Thyroid gland (tissue), 4 donors: ENCODE measurements at places on chromosomes 1 and 21. TPM values are rescaled to one million over a fixed set of nuclear protein-coding genes. Genes with fewer than 3 reads are reported as not detected.

DNA sequence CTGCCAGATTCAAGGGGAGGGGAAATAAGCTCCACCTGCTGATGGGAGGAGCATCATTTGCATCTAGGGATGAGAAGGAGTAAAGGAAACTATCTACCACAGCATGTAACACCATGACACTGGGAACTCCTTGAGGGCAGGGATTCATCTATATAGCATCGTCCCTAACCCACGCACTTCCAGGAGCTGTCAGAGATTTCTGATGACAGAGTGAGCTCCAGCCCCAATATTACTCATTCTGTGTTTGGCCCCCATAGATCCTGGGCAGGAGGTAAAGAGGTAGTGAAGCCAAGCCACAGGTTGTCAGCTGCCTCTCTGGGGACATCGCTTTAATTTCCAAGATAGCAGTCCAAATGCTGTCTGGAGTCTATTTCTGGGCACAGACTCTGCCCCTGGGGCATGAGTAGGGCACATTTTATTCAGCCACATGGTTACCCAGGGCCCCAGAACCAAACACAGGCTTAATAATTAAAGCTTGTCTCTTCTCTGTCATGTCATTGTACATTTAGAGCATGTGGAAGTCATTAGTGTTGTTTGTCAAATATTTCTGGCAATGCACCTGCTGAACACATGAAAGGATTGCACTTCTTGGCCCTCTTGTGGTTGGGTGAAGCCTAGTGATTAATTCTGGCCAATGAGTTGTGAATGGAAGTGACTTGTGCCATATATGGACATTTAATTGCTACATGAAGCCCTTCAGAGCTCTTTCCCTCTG, 105.9 kb upstream of the POU3F1 start:
- no peaks in the 10 kb centered on the region for H3K36me3 ChIP-seq
- H3K4me1 ChIP-seq: no peaks in the 10 kb centered on the region
- H3K4me3 ChIP-seq: no peak overlapping the region
- H3K27ac ChIP-seq: no peak overlapping the region
- DNase-seq: no peak

DNA sequence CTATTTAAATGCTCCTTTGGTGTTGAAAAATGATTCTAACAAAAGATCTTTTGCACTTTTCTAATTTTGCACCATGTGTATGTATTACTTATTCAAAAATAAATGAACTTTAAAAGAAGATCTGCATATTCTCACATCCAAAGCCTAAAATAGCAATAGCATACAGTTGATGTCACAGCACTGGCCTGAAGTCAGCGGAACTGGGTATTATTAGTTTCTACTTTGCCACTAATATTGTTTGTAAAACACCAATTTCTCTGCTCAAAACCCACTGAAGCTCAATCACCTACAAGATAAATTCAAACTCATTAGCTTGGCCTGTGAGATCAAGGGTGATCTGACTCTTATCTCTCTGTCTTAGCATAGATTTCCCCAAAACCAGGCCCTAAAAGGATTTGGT, 34.5 kb upstream of the BCAR3 start:
- no peak for DNase-seq
- H3K4me1 ChIP-seq: no peaks in the 10 kb centered on the region
- no peak overlapping the region for H3K27ac ChIP-seq

C1orf159 gene
- total RNA-seq: 19.8 TPM

DNA sequence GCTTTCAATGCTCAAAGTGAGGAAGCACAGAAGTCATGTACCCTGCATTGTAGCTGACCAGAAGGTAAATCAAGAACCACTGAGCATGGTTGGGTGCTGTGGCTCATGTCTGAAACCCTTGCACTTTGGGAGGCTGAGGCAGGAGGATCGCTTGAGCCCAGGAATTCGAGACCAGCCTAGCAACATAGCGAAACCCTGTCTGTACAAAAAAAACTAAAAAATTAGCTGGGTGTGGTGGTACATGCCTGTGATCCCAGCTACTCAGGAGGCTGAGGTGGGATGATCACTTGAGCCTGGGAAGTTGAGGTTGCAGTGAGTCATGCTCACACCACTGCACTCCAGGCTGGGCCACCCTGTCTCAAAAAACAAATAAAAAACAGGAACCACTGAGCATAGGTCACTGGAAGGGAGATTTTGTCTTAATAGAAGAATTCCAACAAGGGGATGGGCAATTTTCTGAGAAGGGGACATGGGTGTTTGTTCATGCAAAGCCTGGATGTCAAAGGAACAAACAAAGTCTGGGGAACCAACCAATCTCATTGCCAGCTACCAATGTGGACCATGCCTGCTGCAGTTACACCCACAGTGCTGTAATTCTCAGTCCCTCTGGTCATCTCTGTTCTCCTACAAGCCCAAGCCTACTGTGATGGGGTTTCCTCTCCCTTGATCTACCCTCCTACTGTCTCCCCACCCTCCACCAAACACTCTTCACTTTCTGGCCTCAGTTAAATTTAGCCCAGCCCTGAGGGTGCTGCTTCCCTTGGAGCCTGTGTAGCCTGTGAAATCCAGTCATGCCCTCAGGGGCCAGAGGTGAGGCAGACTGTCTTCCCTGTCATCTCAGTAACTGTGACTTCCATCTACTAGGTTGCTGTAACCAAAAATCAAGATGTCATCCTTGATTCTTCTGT, 47.9 kb downstream of the ELF3 start:
- no peak overlapping the region for H3K27ac ChIP-seq
- H3K36me3 ChIP-seq: no peaks in the 10 kb centered on the region
- H3K27me3 ChIP-seq: no peaks in the 10 kb centered on the region
- H3K4me1 ChIP-seq: no peaks in the 10 kb centered on the region
- H3K4me3 ChIP-seq: no peak overlapping the region

GJA5 gene
- total RNA-seq: 3.6 TPM

GRCh38 chr1:85406081-85406480, 58.9 kb downstream of the DDAH1 start:
- peak overlapping the region; percentile 93 for H3K27ac ChIP-seq
- H3K4me1 ChIP-seq: peaks cover 58% of the 10 kb centered on the region
- H3K36me3 ChIP-seq: no peaks in the 10 kb centered on the region

PRAMEF1 gene
- total RNA-seq: not detected

DNA sequence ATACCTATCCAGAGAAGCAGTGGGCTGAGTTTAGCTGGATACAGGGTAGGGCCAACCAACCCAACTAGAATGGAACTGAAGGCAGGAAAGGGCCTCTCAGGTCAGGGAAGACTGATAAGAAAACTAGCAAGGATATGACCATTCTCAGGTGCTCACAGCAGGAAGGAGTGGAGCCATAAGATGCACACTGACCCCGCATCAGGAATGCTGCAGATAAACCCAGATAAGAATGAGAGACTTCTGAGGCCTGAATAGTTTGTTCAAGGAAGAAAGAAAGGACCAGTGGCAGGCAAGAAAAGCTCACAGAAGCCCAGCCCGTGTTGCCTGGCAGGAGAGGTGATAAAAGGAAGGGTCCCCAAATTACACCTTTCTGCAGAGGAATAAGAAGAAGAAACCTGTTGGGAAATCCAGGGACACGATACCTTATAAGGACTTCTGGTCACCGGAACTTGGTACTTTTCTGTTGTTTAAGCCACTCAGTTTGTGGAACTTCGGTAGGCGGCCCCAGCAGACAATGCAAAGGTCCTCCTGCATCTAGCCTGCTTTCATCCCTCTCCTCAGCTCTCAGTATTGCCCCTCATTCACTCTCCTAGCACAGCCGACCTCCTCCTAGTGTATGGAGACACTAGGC, 58.9 kb downstream of the ATP1A1 start:
- H3K4me1 ChIP-seq: no peaks in the 10 kb centered on the region
- DNase-seq: no peak
- H3K27ac ChIP-seq: no peak overlapping the region
- H3K36me3 ChIP-seq: no peaks in the 10 kb centered on the region
- no peaks in the 10 kb centered on the region for H3K27me3 ChIP-seq

HLX gene
- total RNA-seq: 3.6 TPM

GRCh38 chr1:221497046-221497445, 244.8 kb downstream of the DUSP10 start:
- H3K27ac ChIP-seq: no peak overlapping the region
- H3K36me3 ChIP-seq: no peaks in the 10 kb centered on the region
- H3K27me3 ChIP-seq: no peaks in the 10 kb centered on the region
- H3K4me3 ChIP-seq: no peak overlapping the region
- DNase-seq: no peak

- no peak overlapping the region for H3K27ac ChIP-seq
- DNase-seq: no peak
- no peaks in the 10 kb centered on the region for H3K36me3 ChIP-seq
- no peaks in the 10 kb centered on the region for H3K27me3 ChIP-seq
These were observed 91.7 kb upstream of the DSCAM start for GRCh38 chr21:40938611-40939010.

YBX1 gene
- 619 TPM for total RNA-seq

DNA sequence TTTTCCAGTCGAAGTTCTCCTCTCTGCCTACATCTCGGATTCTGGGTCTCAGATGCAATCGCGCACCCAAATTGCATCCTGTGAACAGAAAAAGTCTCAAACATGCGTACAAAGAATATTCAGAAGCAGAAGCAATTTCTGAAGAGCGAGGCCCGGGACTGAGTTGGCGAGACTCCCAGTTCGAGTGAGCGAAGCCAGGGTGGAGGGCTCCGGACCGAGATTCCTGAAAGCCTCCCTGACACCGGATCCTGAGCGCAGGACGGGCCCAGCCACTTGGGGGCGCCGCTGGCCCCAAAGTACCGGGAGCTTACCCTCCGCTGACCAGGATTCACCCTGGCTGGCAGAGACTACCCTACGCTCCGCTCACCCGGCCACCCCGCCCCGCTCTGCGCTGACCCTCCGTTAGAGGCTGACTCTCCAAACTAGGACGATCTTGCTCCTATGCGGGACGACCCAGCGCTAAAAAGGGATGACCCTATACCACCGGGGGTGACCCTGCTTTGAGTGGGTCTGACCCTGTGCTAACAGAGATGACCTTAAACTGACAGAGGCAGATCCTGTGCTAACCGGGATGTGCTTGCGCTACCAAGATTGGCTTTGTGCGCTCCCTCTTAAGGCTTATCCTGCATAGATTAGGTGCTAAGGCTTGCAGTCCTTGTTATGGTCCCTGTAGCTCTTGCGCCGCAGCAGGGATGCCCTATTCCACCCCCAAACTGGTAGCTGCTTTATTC, 12.1 kb downstream of the FOXD2 start:
- H3K4me1 ChIP-seq: no peaks in the 10 kb centered on the region
- peaks cover 35% of the 10 kb centered on the region for H3K27me3 ChIP-seq
- no peak overlapping the region for H3K4me3 ChIP-seq
- DNase-seq: peak; percentile 35
- no peaks in the 10 kb centered on the region for H3K36me3 ChIP-seq

DNA sequence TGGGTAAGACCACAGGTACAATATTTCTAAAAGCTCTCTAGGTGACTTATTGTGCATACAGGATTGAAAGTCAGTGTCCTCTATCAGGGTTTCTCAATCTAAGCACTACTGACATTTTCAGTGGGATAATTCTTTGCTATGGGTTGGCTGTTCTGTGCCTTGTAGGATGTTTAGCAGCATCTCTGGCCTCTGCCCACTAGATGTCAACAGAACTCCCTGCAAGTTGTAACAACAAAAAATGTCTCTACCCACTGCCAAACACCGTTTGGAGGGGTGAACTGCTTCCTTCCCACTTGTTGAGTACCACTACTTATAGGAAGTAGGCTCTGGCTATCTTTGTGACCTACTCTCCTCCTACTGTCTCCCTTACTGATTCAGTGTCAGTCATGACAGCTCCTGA, 90.1 kb upstream of the ZRANB2 start:
- no peak overlapping the region for H3K27ac ChIP-seq
- H3K4me1 ChIP-seq: no peaks in the 10 kb centered on the region
- H3K27me3 ChIP-seq: no peaks in the 10 kb centered on the region
- DNase-seq: no peak
- no peak overlapping the region for H3K4me3 ChIP-seq

- DNase-seq: no peak
- no peaks in the 10 kb centered on the region for H3K36me3 ChIP-seq
- H3K4me3 ChIP-seq: no peak overlapping the region
These were observed 12.7 kb upstream of the SDHB start for GRCh38 chr1:17066361-17067068.

GPR61 gene
- 1.7 TPM for total RNA-seq

DNA sequence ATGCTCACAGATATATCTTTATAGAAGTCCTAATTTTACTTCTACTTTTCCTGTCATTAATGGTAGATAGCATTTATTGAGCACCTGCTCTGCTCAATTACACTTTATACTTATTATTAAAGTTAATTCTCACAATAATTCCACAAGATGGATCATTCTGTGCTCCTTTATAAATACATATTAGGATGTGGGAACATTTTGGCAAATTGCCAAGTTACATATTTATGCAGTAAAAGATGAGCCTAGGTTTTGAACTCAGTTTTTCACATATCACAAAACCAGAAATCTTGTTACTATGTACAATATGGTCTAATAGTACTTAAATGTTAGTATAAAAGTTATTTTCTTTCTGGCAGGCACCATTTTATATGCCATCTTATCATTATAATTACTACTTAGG, 895.0 kb upstream of the B3GALT2 start:
- no peak overlapping the region for H3K27ac ChIP-seq
- no peaks in the 10 kb centered on the region for H3K4me1 ChIP-seq
- no peaks in the 10 kb centered on the region for H3K36me3 ChIP-seq
- no peak for DNase-seq

DNA sequence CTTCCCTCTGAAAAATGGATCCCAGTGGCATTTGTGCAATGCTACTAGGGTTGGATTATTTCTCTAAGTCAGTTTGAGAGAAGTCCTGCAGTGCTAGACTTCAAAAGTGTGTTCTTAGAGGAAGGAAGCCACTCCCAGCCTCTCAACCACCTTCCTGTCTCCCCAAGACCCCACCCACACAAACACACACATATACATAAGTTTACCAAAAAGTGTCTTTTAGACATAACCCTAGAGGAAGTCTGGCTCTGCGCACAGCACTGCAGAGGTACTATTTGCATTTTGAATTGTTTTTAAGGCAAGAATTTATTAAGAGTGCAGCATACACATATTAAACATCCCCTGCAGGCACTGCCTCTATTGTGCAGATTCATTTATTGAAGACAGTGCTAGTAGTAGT, 127.3 kb downstream of the HHIPL2 start:
- H3K27ac ChIP-seq: no peak overlapping the region
- no peaks in the 10 kb centered on the region for H3K36me3 ChIP-seq
- H3K4me3 ChIP-seq: no peak overlapping the region
- H3K27me3 ChIP-seq: no peaks in the 10 kb centered on the region
- no peak for DNase-seq
